B cell (primary cell): ENCODE measurements at places on chromosomes 1 and 21.

GRCh38 chr1:227378871-227379554, 60.7 kb upstream of the CDC42BPA start:
- no peaks in the 10 kb centered on the region for H3K36me3 ChIP-seq
- H3K27ac ChIP-seq: no peak overlapping the region
- no peaks in the 10 kb centered on the region for H3K27me3 ChIP-seq

DNA sequence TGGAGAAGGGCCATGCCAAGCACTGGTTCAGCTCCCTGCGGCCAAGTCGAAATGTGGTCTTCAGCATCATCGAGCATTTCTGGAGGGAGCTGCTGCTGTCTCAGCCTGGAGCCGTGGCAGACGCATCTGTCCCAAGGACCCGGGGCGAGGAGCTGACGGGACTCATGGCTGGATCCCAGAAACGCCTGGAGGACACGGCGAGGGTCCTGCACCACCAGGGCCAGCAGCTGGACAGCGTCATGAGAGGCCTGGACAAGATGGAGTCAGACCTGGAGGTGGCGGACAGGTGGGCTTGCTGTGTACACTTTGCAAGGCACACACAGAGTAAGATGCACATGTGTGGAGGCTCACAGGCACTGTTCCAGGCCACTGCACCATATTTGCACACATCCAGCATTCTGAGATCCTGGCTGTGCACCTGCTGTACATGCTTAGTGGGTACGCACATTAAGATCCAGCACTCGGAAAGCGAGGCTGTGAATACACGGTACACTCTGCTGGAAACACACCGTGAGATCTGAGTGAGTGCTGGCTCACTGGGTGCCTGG, 12.8 kb downstream of the SNAP47 start:
- no peak overlapping the region for H3K27ac ChIP-seq
- no peak for DNase-seq
- no peak overlapping the region for H3K4me3 ChIP-seq
- H3K4me1 ChIP-seq: no peaks in the 10 kb centered on the region
- no peaks in the 10 kb centered on the region for H3K27me3 ChIP-seq

DNA sequence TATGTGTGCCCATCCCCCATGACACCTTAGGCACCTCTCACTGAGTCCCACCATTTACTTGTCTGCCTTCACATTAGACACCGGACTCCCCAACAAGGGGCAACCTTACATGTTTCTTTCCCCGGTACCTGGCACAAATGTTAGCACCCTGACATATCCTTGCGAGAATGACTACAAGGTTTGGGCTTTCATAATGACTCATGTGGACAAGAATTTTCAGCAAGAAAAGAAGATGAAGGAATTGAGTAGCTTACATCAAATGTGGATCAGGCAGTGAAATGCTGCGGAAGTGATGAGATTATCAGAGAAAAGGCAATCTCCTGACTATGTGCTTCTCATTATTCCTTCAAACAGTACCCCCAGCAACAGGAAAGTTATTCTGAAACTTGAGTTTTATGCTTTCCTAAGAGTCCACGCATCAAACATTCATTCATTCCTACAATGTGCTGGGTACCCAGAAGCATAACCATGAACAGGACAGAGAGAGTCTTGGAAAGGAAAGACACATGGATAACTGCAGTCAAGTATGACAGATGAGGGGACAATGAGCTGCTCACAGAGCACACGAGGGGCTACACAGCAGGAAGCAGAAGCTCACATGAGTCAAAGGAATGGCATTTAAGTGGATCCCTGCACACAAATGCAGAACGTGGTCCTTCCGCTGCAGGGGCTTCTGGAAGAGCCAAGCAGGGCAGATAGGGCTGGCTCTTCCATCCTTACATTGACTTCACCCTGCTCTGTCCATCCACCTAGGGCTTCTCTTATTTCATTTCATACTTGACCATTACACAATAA, 112.1 kb downstream of the PCNX2 start:
- H3K4me1 ChIP-seq: no peaks in the 10 kb centered on the region
- H3K27ac ChIP-seq: no peak overlapping the region
- peaks cover 4% of the 10 kb centered on the region for H3K36me3 ChIP-seq
- no peak overlapping the region for H3K4me3 ChIP-seq
- H3K27me3 ChIP-seq: no peaks in the 10 kb centered on the region
- DNase-seq: no peak

GRCh38 chr1:236830560-236830959, 35.5 kb downstream of the MTR start:
- no peaks in the 10 kb centered on the region for H3K27me3 ChIP-seq
- H3K27ac ChIP-seq: no peak overlapping the region
- H3K36me3 ChIP-seq: peaks cover 79% of the 10 kb centered on the region
- no peaks in the 10 kb centered on the region for H3K4me1 ChIP-seq

DNA sequence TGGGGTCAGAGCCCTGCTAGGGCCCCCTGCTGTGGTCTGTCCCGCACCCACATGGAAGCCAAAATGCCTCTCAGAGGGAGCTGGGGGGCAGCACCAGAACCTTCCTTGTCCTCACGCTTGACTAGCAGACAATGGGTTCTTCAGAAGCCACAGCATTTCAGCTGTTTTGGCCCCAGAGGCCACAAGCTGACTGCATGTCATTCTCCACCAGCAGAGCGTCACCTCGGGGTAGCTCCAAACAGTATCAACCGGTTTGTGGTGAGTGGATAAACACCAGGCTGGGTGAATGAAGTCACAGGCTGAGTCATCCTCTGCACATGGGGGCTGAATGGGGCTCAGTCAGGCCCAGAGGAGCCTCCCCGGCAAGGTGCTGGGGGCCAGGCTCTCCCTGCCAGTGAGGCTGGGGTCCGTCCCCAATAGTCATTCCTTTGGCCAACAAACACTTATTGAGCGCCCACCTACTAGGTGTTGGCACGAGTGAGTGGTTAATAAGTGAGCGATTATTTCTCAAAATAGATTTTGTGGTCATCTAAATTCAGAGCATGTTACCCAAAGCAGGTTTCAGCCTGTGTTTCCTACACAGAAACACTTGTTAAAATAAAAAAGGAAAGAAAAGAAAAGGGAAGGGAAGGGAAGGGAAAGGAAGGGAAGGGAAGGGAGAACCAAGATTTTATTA, 9.1 kb downstream of the OLIG1 start:
- H3K27ac ChIP-seq: no peak overlapping the region
- H3K27me3 ChIP-seq: peaks cover 6% of the 10 kb centered on the region
- H3K4me1 ChIP-seq: no peaks in the 10 kb centered on the region
- H3K4me3 ChIP-seq: no peak overlapping the region
- no peak for DNase-seq

GRCh38 chr1:28437924-28438699, 67.7 kb upstream of the RCC1 start:
- H3K27me3 ChIP-seq: no peaks in the 10 kb centered on the region
- H3K27ac ChIP-seq: no peak overlapping the region
